ENCODE measurements at places on chromosomes 2 and 18. TPM values are rescaled to one million over a fixed set of nuclear protein-coding genes. Genes with fewer than 3 reads are reported as not detected.

- DNase-seq: peak; percentile 47
Observed at GRCh38 chr2:8803658-8804379, 33.6 kb downstream of the KIDINS220 start.

DNA sequence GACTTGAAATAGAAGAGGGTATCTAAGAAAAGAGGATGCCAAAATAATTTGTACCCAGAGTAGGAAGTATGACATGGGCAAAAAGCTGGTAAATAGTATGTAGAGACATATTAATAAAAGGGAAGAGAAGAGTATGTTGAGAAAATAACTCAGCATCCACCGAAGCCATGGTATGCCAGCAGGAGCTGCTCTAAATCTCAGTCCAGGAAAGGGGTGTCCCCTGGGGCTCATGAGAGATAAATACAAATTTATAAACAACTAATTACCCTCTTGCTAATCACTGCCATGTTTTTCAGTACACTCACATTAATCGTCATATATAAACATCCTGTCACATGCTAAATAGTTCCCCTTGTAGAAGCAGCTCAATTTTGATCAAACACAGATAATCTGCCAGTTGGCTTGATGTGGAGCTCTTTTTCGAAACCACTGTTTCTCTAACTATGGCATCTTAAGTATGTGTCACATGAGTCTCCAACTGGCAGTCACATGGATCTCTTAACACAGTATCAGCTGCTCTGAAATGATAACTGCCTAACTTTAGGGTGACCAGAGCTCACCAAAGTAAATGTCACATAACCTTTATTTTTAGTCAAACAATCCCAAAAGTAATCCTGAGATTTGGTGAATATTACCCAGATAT is 31.9 kb downstream of the EXOC6B start:
- DNase-seq: no peak

GRCh38 chr2:171957061-171957460 is 34.8 kb downstream of the HAT1 start:
- no peak for DNase-seq

DNA sequence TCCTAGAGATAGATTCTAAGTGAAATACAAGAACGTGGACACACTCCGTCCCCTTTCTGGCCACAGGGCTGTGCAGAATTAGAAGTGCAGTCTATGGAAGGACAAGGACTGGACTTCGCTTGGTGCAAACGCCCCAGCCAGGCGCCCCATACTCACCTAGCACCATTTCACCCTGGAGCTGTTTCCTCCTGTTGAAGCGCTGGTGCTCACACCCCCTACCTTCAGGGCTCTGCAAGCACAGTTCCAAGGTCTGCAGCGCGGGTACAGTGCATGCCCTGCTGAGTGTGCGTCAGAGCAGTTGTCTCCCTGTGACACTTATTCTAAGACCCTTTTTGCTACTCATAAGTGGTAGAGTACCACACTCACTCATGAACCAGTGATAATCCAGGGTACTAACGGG is 3.0 kb downstream of the HPCAL1 start:
- DNase-seq: no peak

The WDR43 gene
- total RNA-seq: 190 TPM

The SIX3 gene
- total RNA-seq: not detected

The SP140 gene
- total RNA-seq: 235 TPM

The DNAJC5G gene
- not detected for total RNA-seq

All from activated T-helper 1 cell treated with anti-CD3 and anti-CD28 coated beads, Interleukin-12 subunit alpha, Interleukin-12 subunit beta, Interleukin-2, Interleukin-4 antibody, amounts not matched to agents 30 ng/mL and 10 ng/mL and 1 ng/mL, durations not matched to agents 14 hours and 24 hours and 36 hours (primary cell).